Colonic mucosa (tissue), 4 donors: ENCODE measurements at places on chromosomes 7 and 10. TPM values are rescaled to one million over a fixed set of nuclear protein-coding genes. Genes with fewer than 3 reads are reported as not detected.
A peak's percentile ranks its signal among the peaks of the same experiment; 100 is the strongest.

GRCh38 chr10:31622978-31623377 lies 304.0 kb downstream of the ZEB1 start:
- DNase-seq: no peak

TBX20 gene
- 0.27 TPM for total RNA-seq

TRIL gene
- 1.9 TPM for total RNA-seq

DOCK1 gene
- total RNA-seq: 46.4 TPM

DNA sequence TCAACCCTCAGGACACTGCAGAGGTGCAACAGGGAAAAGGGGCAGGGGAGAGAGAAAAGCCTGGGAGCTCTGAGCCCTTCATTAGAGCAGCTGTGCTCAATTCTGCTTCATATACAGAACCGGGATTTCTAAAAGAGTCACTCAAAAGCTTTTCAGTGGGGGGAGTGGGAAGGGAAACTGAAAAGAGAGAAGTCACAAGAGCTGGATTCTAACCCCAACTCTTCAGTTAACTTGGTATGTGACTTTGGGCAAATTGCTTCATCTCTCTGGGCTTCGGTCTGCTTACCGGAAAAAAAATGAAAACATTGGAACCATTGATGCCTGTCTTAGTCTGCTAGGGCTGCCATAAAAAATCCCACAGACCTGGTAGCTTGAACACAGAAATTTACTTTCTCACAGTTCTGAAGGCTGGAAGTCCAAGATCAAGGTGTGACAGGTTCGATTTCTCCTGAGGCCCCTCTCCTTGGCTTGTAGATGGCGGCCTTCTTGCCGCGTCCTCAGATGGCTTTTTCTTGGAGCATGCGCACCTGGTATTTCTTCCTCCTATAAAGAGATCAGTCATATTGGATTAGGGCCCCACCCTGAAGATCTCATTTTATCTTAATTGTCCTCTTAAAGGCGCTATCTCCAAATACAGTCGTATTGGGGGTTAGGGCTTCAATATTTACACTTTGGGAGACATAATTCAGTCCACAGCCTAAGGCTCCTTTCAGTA lies 118.3 kb upstream of the KMT2E start:
- DNase-seq: no peak

- no peak for DNase-seq
Measured at GRCh38 chr7:107469929-107470328, at the start of gene GPR22. Gene GPR22 (plus strand): TSS chr7:107470057. CDS start chr7:107474061, 4,004 bp downstream.

CALML5 gene
- not detected for total RNA-seq

DNA sequence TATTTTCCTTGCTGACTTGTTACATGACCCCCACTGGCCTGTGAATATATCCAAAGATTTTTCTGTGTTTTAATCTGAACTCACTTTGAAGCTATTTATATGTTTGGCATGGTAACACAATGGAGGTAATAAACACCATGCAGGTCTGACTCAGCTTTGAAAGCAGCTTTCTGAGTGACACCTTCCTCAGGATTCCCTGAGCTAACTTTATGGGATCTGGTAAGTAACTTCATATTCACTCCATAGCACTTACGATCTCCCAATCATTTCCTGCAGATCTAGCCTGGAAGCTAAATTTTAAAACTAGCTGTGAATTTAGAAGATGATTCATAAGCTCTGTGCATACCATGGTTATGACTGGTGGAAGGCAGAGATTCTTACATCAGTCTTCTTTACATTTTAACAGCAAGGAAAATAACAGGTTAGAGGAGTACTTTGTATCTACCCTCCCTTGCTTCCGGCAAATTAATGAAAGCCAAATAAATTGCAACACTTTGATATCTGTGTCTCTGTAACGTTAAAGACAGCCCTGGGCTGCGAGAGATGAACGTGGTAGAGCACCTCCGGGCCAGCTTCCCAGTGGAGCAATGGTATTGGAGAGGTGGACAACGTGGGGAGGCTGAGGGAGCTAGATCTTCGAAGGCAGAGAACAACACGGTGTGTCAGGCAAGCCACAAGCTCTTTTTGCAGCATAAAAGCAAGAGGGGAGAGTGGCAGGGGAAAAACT lies 170.2 kb upstream of the KLF14 start:
- DNase-seq: no peak

DNA sequence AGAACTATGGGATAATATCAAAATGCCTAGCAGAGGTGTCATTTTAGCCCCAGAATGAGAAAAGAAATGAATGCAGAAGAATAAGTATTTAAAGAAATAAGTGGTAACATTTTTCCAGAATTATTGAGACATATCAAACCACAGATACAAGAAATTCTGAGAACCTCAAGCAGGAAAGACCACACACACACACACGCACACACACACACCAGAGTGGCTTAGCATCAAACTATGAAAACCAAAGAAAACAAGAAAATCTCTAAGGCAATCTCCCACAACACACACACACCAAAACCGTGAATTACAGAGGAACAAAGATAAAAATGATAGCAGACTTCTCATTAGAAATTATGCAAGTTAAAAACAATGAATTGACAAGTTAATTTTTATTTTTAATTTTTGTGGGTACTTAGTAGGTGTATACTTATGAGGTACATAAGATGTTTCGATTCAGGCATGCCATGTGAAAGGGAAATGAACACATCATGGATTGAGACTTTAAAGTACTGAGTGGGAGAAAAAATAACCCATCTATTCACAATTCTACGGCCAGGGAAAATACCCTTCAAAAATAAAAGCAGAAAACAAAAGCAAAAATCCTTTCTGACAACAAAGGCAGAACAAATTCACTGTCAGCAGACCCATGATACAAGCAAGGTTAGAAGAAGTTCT lies 14.6 kb downstream of the PPIF start:
- no peak for DNase-seq

GRCh38 chr10:2909921-2910320 lies 157.4 kb upstream of the PFKP start:
- no peak for DNase-seq

GRCh38 chr7:46558482-46559193 lies 637.6 kb upstream of the IGFBP3 start:
- DNase-seq: no peak

DNA sequence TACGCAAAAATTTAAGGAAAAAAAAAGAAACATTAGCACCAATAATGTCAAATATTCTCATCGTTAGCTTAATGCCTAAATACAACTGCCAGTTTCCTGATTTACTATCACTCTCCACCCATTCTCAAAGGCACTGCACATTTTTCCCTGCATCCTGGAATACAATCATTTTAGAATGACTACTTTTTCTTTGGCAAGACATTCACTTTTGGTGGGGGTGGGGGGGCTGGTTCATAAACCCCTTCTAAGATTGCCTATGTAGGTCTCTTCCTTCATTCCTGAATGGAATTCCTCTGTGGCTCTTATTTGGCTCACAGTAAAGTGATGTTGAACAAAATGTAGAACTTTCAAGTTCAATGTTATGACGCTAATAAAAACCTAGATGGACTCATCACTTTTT lies 74.3 kb downstream of the RNLS start:
- DNase-seq: no peak

PKD1L1 gene
- 1.2 TPM for total RNA-seq

DNA sequence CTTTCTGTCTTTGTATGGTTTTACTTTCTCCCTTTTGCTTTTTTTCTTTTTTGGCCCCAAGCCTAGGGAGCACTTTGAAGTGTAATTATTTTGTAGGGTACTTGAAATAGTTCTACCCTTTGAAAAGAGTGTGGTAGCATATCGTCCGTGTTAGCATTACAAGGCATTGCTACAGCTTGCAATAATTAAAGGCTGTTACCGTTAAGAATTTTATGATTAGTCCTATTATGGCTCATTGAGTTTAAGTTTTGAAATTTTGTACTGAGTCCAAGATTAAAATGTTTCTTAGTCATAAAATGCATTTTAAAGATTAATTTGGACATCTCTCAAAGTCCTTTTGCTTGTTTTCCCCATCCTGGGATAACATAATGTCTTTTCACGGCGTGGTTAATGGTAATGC lies 490.0 kb upstream of the LRRN3 start:
- DNase-seq: no peak

DNA sequence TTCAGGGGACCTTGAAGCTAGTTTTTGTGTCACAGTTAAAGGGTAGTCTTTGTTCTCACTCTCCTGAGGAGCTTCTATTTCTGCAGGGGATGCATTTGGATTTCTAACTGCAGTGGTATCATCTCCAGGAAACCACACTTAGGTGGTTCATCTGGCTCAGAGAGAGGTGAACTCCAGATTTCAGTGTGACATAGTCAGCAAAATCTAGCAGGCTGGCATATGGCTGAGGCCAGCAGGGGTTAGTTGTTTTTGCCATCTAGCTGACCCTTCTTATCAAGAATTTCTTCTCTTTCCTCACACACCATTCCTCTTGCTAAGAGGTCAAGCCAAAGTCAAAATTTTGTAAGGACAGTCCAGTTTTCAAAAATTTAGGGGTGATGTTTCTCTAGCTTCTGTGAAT lies 248.2 kb downstream of the REEP3 start:
- DNase-seq: no peak

- DNase-seq: no peak
Measured at GRCh38 chr7:118918556-118918955, 694.1 kb downstream of the ANKRD7 start.

DNA sequence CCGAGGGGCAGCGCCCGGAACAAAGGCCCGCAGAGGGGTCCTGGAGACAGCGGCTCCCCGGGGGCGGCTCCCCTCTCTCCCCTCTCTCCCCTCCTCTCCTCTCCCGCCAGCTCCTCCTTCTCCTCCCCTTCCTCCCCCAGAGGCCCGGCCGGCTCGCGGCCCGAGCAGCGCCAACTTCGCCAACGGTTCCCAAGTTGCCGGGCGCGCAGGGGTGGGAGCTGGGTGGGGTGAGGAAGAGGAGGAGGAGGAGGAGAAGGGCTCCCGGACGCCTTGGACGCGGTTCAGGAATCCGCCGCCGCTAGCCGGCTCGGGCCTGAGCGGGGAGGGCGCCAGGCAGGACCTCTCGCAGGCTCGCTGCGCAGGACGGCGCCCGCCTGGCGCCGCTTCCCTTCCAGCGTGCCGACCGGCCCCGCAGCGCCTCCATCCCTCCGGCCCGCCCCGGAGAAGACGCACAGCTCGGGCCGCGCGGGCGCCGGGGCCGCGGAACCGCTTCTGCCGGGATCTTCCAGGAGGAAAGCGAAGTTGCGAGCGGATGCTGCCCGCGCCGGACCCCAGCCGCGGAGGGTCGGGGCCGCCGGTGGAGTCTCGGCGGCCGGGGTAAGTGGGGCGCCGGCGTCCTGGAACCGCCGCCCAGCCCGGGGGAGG lies at the start of gene CHST3:
Gene CHST3 (plus strand): TSS at position 298 of the 645 bp plus-strand sequence. CDS start 41,448 bp downstream, outside the sequence.
- DNase-seq: peak; percentile 67

DNA sequence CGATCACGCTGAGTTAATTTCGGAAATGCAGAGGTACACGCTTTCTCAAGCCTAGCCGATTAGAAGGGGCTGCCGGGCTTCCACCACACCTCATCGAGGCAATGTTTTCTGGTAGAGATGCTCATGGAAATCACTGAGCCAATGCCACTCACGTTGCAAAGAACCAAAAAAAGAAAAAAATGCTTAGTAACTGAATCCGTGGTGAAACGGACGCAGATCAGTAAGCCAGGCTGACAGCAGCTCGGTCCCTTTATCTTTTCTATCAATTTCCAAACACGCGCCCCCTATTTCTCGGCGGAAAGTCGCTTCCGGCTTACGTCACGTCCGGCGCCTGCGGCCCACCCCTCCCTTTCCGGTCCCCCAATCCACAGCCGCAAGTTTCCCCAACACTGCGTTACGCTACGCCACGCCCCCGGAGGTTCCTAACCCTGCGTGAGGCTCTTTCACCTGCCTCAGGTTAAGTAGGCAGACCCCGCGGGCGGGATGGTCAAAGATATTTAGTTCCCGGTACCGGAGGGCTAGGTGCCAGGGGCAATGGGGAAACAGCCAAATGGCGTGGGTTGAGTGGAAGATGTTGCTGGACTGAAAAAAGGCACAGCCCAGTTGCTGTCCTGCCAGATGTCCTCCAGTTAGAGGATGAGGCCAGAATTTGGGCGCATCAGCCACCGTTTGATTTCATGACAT lies at the start of gene NSUN6:
Gene NSUN6 (minus strand): TSS at position 264 of the 684 bp plus-strand sequence. CDS start 384 bp downstream, outside the sequence.
- peak; percentile 94 for DNase-seq

TCF7L2 gene
- 98.9 TPM for total RNA-seq

- DNase-seq: no peak
Measured at GRCh38 chr7:31080763-31081162, 28.7 kb downstream of the ADCYAP1R1 start.

TLX1 gene
- total RNA-seq: 0.52 TPM

DNA sequence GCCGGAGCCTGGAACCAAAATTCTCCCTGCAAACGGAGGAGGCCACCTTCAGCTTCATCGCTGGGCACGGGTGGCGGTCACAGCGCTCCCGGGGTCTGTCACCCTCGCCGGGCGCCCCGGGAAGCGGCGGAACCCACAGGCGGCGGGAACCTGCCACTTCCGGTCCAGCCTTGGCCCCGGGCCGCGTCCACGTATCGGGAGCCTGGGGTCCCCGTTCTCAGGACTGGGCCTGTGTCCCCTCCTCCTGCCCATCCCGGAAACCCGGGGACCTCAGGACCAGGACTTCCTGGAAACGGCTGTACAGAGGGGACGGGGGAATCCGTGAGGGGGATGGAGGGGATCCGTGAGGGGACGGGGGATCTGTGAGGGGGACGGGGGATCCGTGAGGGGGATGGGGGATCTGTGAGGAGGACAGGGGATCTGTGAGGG lies 25.4 kb downstream of the PDGFA start:
- DNase-seq: no peak

DNA sequence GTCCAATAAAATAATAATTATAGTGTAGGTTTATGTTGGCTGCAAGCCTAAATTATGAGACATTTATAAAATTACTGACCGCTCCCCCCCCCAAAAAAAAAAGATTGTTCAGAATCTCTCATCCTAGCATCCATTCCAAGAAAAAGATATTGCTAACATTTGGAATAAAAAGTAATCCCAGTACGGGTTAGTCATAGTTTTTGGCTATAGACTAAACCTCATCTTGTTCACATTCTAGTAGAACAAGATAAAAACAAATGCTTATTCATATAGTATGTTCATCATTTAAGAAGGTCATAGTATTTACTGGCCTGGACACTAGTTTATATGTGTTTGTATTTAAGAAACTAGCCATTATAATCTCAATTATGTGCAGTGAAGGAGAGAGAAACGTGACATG lies 44.0 kb downstream of the ADK start:
- no peak for DNase-seq

- DNase-seq: peak; percentile 69
Measured at GRCh38 chr10:28793482-28793881, 116.2 kb downstream of the BAMBI start.

GRCh38 chr7:45435846-45436245 lies 138.3 kb upstream of the ADCY1 start:
- DNase-seq: no peak

DNA sequence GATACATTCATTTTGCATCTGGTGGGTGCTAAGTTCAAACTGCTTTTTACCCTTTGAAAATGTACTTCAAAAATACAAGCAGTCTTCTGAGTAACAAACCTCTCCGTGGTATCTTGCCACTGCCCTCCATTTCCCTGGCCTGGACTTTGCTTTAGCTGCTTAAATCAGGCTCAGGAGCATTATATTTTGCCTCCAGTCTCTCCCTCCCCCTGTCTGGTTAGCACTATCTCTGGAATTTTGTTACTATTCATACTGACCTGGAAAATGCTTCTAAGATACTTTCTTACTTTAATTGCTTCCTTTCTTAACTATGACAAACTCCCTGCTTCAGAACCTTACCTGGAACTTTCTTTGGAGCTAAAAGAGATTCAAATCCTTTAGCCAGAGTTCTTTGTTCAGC lies 369.8 kb downstream of the GFRA1 start:
- no peak for DNase-seq

LRMDA gene
- total RNA-seq: 5.2 TPM

OGDHL gene
- 0.79 TPM for total RNA-seq

GRCh38 chr7:135723411-135723810 lies 4.6 kb downstream of the SLC13A4 start:
- DNase-seq: no peak

SH2D4B gene
- not detected for total RNA-seq

- no peak for DNase-seq
Measured at GRCh38 chr10:13851906-13852305, 265.1 kb downstream of the PRPF18 start.

- DNase-seq: no peak
Measured at GRCh38 chr7:83608716-83609115, 40.2 kb downstream of the SEMA3E start.
